ENCODE measurements at places on chromosomes 16 and 17.

DNA sequence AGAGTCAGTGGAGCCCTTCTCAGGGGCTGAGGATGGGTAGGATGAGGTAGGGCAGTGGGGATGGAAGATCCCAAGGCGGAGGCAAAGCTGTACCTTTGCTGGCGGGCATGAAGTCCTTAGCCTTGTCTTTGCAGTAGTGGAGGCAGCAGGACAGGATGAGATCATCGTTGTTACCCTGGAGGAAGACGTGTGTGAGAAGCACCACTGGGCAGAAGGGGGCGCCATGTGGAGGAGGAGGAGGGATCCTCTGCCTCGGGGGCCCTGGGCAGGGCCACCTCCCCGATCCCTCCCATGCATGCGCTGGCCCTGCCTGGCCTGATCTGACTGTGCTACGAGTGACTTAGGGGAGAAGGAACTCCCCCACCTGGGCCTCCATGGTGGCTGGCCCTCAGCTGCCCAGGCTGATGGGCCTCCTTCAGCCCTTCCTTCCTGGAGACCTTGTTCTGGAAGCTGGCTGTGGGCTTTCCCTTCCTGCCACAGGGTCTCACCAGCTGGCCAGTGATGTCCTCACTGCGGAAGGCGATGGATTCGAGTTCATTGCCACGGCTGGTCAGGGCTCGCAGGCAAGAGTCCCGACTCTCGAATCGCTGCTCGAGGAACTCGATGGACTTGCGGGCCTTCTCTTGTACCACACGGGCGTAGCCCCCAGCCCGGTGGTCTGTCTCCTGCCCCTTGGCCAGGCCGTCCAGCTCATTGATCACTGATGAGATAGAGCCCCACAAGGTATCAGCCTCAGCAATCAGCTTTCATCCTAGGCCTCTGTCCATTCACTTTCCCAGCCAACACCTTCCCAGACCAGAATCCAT is 10.3 kb downstream of the HIC1 start:
- DNase-seq, result no peak

GRCh38 chr17:74530831-74531150 is 484 bp downstream of the CD300LB start:
- no peak for DNase-seq

DNA sequence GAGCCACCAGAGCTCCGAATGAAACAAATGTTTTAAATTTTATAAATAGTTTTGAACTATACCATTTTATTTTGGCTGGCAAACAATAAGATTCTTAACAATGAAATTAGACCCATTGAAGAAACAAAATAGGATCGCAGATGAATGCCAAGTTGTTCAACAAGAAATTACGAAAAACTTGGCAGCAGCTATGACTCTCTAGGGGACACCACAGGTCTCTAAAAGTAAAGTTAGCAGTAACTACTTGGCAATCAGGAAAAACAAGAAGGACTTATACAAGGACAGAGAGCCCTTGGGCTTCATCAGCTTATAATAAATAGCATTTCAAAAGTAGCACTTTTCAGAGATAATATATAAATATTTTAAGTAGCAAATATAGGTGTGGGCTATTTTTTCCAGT is 603.8 kb upstream of the PSMD7 start:
- no peak for DNase-seq

GRCh38 chr17:19357761-19358160 is 4.8 kb downstream of the B9D1 start:
- DNase-seq, result no peak

DNA sequence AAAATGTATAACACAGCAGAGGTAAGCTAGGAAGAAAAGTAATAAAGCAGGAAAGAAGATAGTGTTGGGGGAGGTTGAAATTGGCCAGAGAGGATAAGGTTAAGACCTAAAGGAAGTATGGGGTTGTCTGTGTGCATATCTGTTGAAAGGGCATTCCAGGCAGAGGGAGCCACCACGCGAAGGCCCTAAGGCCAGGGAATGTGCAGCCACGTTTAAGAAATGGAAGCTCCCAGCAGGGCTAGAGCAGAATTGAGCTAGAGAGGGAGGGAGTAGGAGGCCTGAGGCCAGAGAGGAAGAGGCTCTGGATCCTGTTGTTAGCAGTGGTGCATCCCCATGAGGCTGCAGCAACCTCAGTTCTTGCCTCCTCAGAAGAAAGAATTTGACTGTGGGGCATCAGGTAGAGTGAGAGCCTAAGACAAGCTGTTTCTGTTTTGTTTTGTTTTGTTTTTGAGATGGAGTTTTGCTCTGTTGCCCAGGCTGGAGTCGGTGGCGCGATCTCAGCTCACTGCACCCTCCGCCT is 59.0 kb upstream of the CACNG5 start:
- DNase-seq, result no peak
